Muscle of back (tissue), 13 donors: ENCODE measurements at places on chromosomes 2 and 18. TPM values are rescaled to one million over a fixed set of nuclear protein-coding genes. Genes with fewer than 3 reads are reported as not detected.

The SCN9A gene
- polyA plus RNA-seq = 3.5 TPM

The WDR7 gene
- polyA plus RNA-seq = 8.1 TPM

The OSR1 gene
- 31.4 TPM for polyA plus RNA-seq

The TMEM37 gene
- 8.8 TPM for polyA plus RNA-seq

The LIMS3 gene
- 2.6 TPM for polyA plus RNA-seq

The GPR35 gene
- 1.5 TPM for polyA plus RNA-seq

The CD207 gene
- polyA plus RNA-seq = not detected

The OR6B2 gene
- not detected for polyA plus RNA-seq

DNA sequence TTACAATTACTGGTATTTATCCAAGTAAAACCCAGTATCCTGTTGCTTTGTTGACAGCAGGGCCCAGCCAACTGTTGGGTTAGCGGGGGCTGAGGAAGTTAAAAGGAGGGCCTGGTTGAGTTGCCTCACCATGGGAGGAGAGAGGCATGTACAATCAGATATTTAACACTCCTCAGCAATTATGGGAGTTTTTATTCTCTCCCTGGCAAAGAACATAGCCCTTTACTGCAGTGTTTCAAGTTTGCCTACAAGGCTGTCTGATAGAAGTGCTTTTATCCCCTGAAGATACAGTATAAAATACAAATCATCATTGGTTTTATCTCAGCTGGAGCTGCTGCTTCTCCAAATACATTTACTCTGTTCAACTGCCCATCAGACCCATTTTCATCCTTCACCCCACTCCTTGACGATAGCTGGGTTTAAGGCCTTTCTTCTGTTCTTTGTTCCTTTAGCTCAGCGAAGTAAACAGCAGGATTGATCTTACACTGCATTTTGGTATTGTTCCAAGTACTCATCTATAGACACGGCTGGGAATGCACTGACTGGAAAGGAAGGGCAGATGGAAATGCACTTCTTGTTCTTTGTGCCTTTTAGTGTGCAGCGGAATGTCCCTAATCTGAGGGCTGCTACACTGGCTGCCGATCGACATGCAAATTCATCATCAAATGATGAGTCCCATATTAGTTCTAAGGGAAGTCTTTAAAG is 402.5 kb upstream of the SPRED2 start:
- DNase-seq = no peak

- DNase-seq = no peak
Observed at GRCh38 chr2:241064802-241065354, 37.2 kb downstream of the MTERF4 start.

DNA sequence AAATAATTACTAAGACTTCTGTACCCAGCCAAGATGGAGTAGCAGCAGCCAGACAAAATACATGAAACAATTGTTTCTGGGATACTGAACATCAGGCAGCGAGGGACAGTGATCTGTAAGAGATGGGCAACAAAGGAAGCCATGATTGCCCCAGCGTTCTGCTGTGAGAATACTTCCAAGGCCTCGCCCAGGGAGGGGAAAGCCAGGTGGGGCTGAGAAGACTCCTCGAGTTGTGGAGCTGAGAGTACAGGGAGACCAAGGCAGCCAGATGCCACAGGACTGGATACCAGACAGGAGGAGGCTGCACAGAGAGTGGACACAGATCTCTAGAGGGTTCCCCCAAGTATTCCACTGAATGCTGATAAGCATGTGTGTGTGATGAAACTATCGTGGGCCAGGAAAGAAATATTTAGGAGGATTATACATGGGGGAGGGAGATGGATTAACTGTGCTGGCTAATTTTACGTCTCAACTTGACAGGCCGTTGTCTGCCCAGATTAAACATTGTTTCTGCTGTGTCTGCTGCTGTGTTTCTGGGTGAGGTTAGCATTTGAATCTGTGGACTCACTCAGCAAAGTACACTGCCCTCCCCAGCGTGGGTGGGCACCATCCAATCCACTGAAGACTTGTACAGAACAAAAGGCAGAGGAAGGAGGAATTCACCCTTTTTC is 10.2 kb upstream of the LIMS2 start:
- no peak for DNase-seq

- DNase-seq = no peak
Observed at GRCh38 chr2:64655018-64655664, 1.4 kb upstream of the SERTAD2 start.

DNA sequence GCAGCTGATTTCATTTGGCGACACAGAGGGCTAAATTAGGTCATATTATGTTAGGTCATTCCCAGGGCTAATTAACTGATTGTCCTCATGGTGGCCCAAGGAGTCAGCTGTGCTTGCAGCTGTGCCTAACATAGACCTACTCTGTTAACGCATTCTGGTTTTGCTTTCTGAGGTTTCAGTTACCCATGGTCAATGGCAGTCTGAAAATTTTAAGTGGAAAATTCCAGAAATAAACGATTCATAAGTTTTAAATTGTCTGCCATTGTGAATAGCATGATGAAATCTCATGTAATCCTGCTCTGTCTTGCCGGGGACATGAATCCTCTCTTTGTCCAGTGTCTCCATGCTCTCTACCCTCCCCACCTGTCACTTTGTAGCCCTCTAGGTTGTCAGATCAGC is 168.7 kb downstream of the KCNS3 start:
- DNase-seq = peak; percentile 31

GRCh38 chr18:46720521-46720920 is 36.3 kb downstream of the ST8SIA5 start:
- DNase-seq = no peak

- no peak for DNase-seq
Observed at GRCh38 chr18:60593249-60593648, 220.7 kb upstream of the MC4R start.

- no peak for DNase-seq
Observed at GRCh38 chr2:159684796-159685195, 27.5 kb upstream of the MARCHF7 start.

DNA sequence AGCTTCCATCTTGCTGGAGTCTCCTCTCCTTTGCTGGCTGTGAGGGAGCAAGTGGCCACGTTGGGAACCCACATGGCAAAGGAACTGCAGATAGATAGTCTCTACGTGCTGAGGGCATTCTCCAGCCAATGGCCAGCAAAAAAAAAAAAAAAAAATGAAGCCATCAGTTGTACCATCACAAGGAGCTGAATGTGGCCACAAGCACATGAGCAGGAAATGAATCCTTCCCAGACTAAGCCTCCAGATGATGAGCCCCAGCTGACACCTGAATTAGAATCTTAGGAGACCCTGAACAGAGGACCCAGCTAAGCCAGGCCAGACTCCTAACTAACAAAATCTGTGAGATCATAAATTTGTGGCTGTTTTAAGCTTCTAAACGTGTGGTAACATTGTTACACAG is 57.9 kb downstream of the SPIRE1 start:
- DNase-seq = no peak

DNA sequence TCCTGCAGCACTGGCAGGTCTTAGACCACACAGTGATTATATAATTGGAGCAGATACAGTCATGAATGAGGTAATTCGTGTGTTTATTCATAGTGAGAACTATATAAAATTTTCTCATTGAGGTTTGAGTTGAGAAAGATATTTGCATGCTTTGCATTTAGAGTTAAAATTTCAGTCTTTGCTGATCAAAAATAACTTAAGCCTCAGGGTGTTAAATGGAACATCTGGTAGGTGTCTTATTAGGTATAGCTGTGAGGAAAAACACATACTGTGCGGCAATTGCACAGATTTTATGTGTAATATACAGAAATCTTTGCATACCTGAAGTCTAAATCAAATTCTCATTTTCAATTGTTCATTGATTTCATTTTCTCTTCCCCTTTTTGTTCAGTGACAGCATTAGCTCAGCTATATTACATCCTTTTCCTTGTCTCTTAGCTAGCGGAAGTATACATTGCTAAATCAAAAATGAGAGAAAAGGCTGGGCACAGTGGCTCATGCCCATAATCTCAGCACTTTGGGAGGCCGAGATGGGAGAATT is 21.2 kb downstream of the GORASP2 start:
- DNase-seq = no peak

DNA sequence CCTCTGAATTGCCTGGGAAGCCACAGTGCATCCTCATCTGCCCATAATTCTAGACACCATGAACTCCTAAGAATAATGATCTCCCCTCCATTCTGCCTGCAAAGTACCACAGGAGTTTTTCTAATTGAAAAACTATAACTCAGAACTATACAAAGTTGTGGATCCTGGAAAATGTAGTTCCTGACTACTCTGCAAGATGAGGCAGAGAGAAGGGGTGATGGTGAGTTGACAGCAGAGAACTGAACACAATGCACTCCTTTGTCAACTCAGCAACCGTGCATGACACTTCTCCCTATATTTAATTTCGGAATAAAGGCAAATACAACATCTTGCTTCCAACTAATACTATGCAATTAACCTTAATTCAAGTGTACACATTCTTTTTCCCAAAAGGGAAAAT is 471.1 kb upstream of the FAM98A start:
- DNase-seq = no peak

DNA sequence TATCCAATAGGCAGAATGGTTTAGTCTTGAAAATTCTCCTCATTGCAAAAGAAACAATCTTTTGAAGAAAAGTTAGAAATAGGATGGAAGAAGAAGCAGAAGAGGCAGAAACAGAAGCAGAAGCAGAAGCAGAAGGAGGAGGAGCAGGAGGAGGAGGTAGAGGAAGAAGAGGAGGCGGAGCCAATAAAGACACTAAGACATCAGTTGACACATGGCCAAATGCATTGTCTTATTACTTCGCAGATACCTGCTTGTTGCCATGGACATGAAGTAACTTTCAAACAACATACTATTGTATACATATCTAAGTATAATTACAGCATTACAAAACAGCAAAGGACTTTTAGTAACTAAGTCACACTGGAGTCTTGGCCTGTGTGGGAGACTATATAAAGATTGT is 606.3 kb downstream of the METTL4 start:
- no peak for DNase-seq

DNA sequence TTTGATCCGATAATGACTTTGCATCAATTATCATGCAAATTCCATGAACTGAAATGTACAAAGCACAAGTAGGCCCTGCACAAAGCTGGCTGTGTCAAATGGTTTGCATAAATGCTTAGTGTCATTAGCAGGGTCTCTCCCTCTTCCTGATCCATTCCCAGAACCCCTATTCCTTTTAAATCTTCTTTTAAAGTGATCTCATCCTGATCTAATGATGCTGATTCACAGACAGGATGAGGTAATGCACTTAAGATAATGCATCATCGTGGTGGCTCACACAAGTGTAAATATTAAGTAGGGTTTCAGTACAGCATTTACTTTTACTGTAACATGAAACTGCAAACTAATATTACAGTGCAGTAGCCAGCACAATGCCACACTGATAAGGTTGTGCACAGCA is 304.8 kb upstream of the SOX11 start:
- no peak for DNase-seq

- no peak for DNase-seq
Observed at GRCh38 chr18:68505178-68505574, 209.7 kb downstream of the TMX3 start.

GRCh38 chr2:128580988-128581848 is 262.6 kb upstream of the HS6ST1 start:
- no peak for DNase-seq

GRCh38 chr18:34399892-34400291 is 175.2 kb upstream of the NOL4 start:
- DNase-seq = no peak

GRCh38 chr18:10015941-10016819 is 102.4 kb downstream of the VAPA start:
- peak; percentile 64 for DNase-seq
